CD4-positive, alpha-beta memory T cell (primary cell): ENCODE measurements at places on chromosomes 13 and 19. TPM values are rescaled to one million over a fixed set of nuclear protein-coding genes. Genes with fewer than 3 reads are reported as not detected.

Gene C19orf38
- total RNA-seq, result 0.49 TPM

Gene NCAN
- total RNA-seq, result not detected

GRCh38 chr13:23180711-23181110, at the start of gene SGCG:
TSS of gene SGCG (plus strand) at chr13:23180979. CDS start at chr13:23203695, 22,716 bp downstream.
- no peak within 1 kb of the TSS for H3K27ac ChIP-seq
- H3K4me1 ChIP-seq, result no peaks in the 10 kb centered on the region
- no peak for DNase-seq
- H3K36me3 ChIP-seq, result no peaks in the 10 kb centered on the region

Gene LYL1
- 16.1 TPM for total RNA-seq

Gene FBXO46
- 37.3 TPM for total RNA-seq

GRCh38 chr13:27792393-27793218, at the start of gene GSX1:
TSS of gene GSX1 (plus strand) at chr13:27792483. CDS start at chr13:27792691, 208 bp downstream.
- no peak within 1 kb of the TSS for H3K27ac ChIP-seq
- peak; percentile 48 for DNase-seq
- no peaks in the 10 kb centered on the region for H3K36me3 ChIP-seq
- peaks cover 34% of the 10 kb centered on the region for H3K4me1 ChIP-seq
- peaks cover 52% of the 10 kb centered on the region for H3K27me3 ChIP-seq
